ENCODE measurements at places on chromosomes 2 and 18. TPM values are rescaled to one million over a fixed set of nuclear protein-coding genes. Genes with fewer than 3 reads are reported as not detected.

GRCh38 chr2:222434204-222434603, 9.9 kb downstream of the SGPP2 start:
- no peaks in the 10 kb centered on the region for H3K4me1 ChIP-seq
- H3K27ac ChIP-seq: no peak overlapping the region
- H3K36me3 ChIP-seq: no peaks in the 10 kb centered on the region
- no peak overlapping the region for H3K4me3 ChIP-seq
- H3K27me3 ChIP-seq: no peaks in the 10 kb centered on the region
- DNase-seq: no peak

GRCh38 chr18:63788447-63789096, 13.4 kb downstream of the SERPINB7 start:
- H3K27ac ChIP-seq: no peak overlapping the region
- no peaks in the 10 kb centered on the region for H3K27me3 ChIP-seq
- H3K4me1 ChIP-seq: no peaks in the 10 kb centered on the region
- DNase-seq: peak; percentile 42
- no peak overlapping the region for H3K4me3 ChIP-seq

- H3K36me3 ChIP-seq: no peaks in the 10 kb centered on the region
- no peak overlapping the region for H3K27ac ChIP-seq
- no peaks in the 10 kb centered on the region for H3K4me1 ChIP-seq
- peak; percentile 90 for DNase-seq
- no peak overlapping the region for H3K4me3 ChIP-seq
- H3K27me3 ChIP-seq: no peaks in the 10 kb centered on the region
Observed at GRCh38 chr2:233711312-233712008, 1.2 kb upstream of the UGT1A5 start.

GRCh38 chr2:170550501-170550900, 164.6 kb upstream of the SP5 start:
- no peak for DNase-seq
- H3K27me3 ChIP-seq: no peaks in the 10 kb centered on the region
- no peaks in the 10 kb centered on the region for H3K4me1 ChIP-seq
- no peaks in the 10 kb centered on the region for H3K36me3 ChIP-seq
- H3K4me3 ChIP-seq: no peak overlapping the region
- H3K27ac ChIP-seq: no peak overlapping the region

The TMEM182 gene
- total RNA-seq: 4.5 TPM

The ZC3H15 gene
- total RNA-seq: 51.4 TPM

All from aorta (tissue), 5 donors.